ENCODE measurements at places on chromosomes 5 and 9.
A peak's percentile ranks its signal among the peaks of the same experiment; 100 is the strongest.

- peak; percentile 49 for DNase-seq
These were observed 30.9 kb upstream of the ORM1 start for GRCh38 chr9:114291886-114292590.

- no peak for DNase-seq
These were observed 4.0 kb downstream of the IL13 start for GRCh38 chr5:132662004-132662401.

- no peak for DNase-seq
These were observed 3.2 kb downstream of the MAP1B start for GRCh38 chr5:72110394-72111013.

GRCh38 chr9:126400571-126400970, 73.9 kb downstream of the MVB12B start:
- no peak for DNase-seq

DNA sequence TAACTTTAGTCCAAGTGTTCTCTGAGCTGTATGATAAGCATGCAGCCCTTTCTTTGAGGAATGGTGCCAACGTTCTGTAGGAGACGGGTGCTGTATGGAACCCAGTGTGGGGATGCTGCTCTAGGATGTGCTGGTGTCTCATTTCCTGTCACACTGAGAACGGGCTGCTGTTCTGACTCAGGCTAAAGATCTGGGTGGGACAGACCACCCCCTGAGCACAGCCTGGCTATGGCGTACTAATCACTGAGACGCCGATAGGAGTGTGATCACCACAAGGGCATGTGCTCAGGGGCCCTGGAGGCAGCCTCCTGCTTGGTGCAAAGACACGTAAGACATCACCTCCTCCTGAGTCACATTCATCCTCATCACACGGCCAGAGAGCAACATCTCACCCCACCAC, 240.4 kb downstream of the IRX2 start:
- no peak for DNase-seq

DNA sequence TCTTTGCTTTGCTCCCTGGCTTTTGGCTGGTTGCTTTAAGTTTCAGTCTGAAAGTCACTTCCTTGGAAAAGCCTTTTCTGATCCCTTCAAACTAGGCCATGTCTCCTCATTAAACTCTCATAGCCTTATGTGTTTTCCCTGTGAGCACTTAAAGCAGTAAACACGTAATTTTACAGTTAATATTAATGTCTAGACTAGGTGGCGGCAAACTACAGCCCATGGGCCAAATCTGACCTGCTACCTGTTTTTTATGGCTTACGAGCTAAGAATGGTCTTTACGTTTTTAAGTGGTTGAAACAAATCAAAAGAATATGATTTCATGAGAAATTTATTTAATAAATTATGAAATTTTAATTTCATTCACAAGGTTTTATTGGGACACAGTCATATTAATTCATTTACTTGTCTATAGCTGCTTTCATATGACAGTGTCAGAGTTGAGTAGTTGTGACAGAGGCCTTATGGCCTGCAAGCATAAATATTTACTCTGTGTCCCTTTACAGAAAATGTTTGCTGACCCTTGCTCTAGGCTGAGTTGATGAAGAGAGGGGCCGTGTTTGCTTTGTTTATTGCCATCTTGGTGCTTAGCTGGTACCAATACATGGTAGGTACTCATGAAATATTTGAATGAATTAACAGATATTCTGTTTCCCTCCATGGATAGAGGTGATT, 7.4 kb downstream of the SLC44A1 start:
- DNase-seq = no peak

DNA sequence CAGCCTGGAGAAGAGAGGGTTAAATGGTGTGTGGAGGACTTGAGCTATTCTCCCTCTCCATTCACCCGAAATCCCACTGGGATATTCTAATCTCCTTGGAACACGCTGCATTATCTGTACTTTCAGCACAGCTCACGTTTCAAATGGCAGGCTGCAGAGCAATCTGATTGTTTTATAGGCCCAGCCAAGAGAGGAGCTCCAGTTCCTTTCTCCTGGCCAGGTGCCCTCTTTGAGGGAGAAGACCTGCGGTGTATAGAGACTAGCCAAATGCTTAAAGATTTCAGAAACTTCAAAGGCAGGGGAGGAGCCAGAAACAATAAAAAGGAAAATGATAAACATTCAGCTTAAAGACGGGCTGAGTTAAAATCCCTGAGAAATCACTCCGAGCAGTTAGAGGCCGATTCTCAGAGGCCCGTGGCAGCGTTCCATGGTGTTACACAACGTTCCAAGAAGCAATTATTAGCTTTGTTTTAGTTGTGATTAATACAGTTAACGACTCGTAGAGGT, 564.0 kb upstream of the KLF4 start:
- DNase-seq = no peak

- no peak for DNase-seq
These were observed 189.5 kb upstream of the PPP1R26 start for GRCh38 chr9:135290086-135290485.

DNA sequence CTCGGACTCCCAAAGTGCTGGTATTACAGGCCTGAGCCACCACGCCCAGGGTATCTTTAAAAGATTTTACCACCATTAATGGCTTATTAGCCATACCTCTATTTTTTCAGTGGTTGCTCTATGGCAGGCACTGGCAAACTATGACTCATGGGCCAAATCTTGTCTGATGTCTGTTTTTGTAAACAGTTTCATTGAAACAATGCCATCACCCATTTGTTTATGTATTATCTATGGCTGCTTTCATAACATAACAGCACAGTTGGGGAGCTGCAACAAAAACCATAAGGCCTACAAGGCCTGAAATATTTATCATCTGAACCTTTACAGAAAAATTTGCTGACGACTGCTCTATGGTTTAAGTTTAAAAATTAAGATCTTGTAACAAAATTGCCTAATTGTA, 66.8 kb downstream of the SLC38A9 start:
- DNase-seq = no peak

DNA sequence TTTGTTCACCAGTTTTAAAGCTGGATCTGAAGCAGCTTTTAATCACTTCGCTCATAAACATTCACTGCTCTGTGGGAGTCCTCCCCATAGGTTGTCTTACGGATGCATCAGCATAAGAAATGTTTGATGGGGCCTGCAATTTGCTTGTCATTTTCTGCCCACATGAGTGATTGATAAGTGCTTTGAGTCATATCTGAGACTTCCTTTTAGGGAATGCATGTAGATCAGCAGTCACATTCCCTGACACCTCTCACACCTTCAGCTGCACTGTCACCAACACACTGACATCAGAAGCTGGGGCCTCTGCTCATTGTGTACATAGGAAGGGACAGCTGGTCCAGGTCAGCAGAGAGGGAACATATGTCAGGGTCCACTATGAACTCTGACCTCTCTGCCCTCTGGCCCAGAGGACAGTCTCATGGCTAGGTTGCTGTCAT, 84.1 kb upstream of the SPATA31D4 start:
- DNase-seq = no peak

DNA sequence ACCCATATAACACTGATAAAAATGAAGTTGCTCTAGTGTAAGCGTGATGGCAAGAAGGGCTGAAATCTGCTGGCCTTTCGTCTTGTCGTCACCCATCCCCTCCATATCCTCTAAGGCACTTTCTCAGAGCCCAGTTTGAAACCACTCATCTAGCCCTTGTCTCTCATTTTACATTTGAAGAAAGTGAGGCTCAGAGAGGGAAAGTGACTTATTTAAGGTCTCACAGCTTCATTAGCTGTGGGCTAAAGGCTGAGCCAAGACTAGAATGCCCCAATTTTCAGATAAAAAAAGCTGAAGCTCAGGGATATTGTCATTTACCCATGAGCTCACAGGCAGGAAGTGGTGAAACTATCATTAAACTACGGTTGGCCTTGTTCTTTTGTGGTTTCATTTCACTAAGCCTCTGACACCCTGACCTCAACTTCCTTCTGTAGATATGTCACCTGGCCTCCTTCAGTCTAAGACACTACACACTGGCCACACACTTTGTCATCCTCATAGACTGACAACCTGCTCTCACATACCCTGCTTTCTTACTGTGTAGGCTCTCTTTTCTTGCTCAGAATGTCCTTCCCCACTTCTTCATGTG, 176.7 kb upstream of the DMAC1 start:
- no peak for DNase-seq

GRCh38 chr5:150161242-150162141, 5.1 kb upstream of the CDX1 start:
- peak; percentile 91 for DNase-seq

DNA sequence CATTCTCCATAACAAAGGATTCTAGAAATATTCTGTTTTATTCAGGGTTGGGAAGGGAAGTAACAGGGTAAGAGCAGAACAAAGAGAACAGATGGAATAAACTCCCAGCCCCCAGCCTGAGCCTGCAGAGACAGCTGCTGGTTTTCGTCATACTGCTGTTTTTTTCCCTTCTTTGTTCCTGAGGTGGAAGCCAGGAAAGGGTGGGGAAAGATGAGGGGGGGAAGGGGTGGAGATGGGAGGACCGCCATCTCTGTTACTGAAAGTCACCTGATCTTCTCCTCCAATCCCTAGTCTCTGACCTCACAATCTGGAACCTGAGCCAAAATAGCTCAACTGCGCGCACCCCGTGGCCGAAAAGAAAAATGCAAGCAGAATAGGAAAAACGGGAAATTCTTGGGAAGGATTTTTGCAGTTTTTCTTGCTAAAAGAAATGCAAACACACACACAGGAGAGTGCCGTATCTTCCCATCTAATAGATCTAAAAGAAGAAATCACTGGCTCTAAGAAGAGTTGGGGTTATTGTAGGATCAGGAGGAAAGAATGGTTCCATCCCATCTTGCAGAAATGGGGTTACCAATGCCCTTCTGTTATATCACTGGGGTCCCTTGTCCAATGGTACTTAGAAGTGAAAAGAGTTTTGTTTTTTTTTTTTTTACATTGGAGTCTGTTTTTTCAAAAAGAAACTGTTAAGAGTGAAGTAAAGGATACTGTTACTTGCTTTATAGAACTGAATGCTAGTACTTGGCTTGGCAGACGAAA, 57.9 kb downstream of the DIAPH1 start:
- peak; percentile 72 for DNase-seq

- DNase-seq = peak; percentile 83
These were observed at the start of gene VDAC1 for GRCh38 chr5:134004626-134005416. Gene VDAC1 (minus strand): TSS chr5:134004975. CDS start chr5:133993012, 11,963 bp downstream.

GRCh38 chr5:96283589-96283988, 149.5 kb downstream of the PCSK1 start:
- no peak for DNase-seq

DNA sequence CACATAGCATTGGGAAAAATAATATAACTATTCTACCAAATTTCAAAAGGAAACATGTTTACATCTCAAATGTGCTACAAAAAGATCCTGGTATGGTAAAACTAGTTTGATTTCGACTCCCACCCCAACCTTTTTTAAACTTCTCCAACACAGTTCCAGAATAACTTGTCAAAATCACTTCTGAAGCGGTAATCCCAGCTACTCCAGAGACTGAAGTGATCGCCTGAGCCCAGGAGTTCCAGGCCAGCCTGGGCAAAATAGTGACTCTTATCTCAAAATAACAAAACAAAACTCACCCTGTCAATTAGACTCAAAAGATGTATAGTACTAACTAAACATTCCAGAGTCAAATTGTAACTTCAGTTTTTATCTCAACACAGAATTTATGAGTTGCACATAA, 71.3 kb upstream of the RNF38 start:
- no peak for DNase-seq

- no peak for DNase-seq
These were observed 55.0 kb upstream of the BNC2 start for GRCh38 chr9:16925426-16925825.

DNA sequence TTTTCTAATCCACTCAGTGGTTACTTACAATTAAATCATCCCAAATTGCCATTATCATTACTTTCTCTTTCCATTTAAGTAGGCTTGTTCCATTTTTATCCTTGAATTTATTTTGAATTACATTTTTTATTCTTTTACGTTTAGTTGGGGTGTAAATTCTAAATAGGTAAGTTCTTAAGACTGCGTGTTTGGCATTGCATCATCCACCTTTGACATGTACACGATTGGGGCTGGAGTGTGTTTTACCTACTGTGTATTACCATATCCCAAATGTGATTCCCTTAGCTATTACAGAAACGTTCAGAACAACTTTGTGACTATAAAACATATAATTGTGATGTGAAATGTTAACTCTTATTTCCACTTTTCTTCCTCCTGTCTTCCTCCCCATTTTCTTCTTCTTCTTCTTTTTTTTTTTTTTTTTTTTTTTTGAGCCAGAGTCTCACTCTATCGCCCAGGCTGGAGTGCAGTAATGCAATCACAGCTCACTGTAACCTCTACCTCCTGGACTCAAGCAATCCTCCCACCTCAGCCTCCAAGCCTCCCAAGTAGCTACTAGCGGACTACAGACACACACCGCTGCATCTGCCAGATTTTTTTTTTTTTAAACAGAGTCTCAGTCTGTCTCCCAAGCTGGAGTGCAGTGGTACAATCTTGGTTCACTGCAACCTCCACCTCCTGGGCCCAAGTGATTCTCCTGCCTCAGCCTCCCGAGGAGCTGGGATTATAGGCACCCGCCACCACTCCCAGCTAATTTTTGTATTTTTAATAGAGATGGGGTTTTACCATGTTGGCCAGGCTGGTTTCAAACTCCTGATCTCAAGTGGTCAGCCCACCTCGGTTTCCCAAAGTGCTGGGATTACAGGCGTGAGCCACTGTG, 16.7 kb downstream of the MARVELD2 start:
- no peak for DNase-seq

DNA sequence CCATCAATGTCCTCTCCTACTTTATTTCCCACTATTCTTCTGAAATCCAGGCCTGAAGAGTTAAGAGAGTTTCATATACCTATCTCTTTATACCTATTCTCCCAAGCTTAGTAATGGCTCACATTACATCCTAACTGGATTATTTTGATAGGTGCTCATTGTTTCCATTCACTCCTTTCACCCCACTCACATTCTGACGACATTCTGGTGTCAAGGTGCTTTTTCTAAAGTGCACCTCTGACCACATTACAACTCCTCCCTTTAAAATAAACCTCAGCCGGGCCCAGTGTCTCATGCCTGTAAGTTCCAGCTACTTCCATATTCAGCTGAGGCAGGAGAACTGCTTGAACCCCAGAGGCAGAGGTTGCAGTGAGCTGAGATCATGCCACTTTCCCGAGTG, 417.1 kb downstream of the BNC2 start:
- DNase-seq = no peak

GRCh38 chr5:137672001-137672400, 63.9 kb downstream of the KLHL3 start:
- DNase-seq = no peak

- no peak for DNase-seq
These were observed 171.3 kb downstream of the C5orf15 start for GRCh38 chr5:133797167-133797566.

- DNase-seq = no peak
These were observed 13.7 kb downstream of the SYK start for GRCh38 chr9:90815183-90815943.

All from type B pancreatic cell (in vitro differentiated cells).